Tibial artery (tissue), 4 donors: ENCODE measurements at places on chromosomes 6 and 20.
A peak's percentile ranks its signal among the peaks of the same experiment; 100 is the strongest.

- H3K27ac ChIP-seq = peak overlapping the region; percentile 45
- no peak overlapping the region for H3K4me3 ChIP-seq
- peaks cover 18% of the 10 kb centered on the region for H3K36me3 ChIP-seq
- no peaks in the 10 kb centered on the region for H3K27me3 ChIP-seq
- peaks cover 23% of the 10 kb centered on the region for H3K4me1 ChIP-seq
- DNase-seq = no peak
Observed at GRCh38 chr20:19943061-19943521, 74.1 kb upstream of the NAA20 start.

DNA sequence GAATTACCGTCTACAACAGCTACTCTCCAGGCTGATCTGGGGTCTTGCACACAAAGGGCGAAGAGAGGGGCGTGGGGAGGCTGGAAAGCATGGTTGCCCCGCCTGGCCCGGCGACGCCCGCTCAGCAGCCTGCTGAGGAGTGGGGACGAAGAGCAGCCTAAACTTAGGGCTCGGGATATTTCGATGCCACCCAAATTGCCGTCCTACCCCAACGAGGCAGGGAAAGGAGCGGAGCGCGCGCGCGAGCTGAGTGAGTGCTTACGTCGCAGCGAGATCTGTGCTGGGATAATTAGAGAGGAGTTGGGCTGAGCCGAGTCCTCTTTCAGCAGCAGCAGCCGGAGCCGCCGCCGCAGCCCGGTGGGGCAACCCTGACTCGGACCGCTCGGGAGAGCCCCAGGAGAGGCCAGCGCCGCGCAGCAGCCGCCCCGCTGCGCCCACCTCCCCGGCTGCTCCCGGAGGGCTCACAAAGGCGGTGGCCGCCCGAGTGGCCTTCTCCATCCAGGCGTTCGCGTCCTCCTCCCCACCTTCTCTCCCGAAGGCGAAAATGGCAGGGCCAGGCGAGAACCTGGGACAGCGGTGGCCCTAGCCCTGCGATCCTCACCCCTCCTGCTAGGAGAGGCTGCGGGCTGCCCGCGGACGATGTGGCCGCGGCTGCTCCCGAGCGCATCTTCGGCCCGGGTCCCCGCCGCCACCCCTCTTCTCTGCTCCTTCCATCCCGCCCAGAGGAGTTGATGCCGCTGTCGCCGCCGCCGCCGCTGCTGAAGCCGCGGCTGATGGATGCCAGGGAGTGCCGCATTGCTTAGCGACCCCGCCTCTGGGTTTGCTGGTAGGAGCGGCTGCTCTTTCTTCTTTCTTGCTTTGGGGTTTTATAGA is at the start of gene CLVS2:
CLVS2 (plus strand) TSS at position 315 of the 873 bp plus-strand sequence. CDS start 1,543 bp downstream, outside the sequence.
- no peak within 1 kb of the TSS for H3K27ac ChIP-seq
- H3K4me1 ChIP-seq = no peaks in the 10 kb centered on the region
- no peaks in the 10 kb centered on the region for H3K36me3 ChIP-seq
- peak within 1 kb of the TSS; percentile 43 for H3K4me3 ChIP-seq
- H3K27me3 ChIP-seq = peaks cover 37% of the 10 kb centered on the region
- no peak for DNase-seq

DNA sequence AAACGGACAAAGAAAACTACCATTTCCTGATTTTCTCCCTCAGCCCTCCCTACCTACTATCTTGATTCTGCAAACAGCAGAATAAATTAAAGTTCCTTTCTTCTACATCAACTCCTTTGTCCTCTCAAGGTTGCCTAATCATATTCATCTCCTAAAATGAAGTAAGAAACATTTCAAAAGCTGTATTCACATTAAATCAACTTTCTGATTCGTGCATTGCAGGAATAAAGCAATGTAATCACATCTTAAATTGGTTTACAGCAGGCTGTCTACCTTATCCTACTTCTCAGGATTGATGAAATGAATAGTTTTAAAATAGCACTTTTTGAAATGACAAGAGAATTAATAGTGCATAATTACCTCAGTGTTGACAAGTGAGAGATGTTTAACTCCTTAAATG is 25.1 kb downstream of the PRKN start:
- no peaks in the 10 kb centered on the region for H3K27me3 ChIP-seq
- no peaks in the 10 kb centered on the region for H3K4me1 ChIP-seq
- no peak overlapping the region for H3K27ac ChIP-seq
- no peaks in the 10 kb centered on the region for H3K36me3 ChIP-seq

GRCh38 chr6:10771371-10771894 is 23.8 kb downstream of the TMEM14B start:
- no peak for DNase-seq
- H3K4me3 ChIP-seq = no peak overlapping the region
- no peak overlapping the region for H3K27ac ChIP-seq
- H3K27me3 ChIP-seq = no peaks in the 10 kb centered on the region
- peaks cover 31% of the 10 kb centered on the region for H3K36me3 ChIP-seq
- H3K4me1 ChIP-seq = no peaks in the 10 kb centered on the region

DNA sequence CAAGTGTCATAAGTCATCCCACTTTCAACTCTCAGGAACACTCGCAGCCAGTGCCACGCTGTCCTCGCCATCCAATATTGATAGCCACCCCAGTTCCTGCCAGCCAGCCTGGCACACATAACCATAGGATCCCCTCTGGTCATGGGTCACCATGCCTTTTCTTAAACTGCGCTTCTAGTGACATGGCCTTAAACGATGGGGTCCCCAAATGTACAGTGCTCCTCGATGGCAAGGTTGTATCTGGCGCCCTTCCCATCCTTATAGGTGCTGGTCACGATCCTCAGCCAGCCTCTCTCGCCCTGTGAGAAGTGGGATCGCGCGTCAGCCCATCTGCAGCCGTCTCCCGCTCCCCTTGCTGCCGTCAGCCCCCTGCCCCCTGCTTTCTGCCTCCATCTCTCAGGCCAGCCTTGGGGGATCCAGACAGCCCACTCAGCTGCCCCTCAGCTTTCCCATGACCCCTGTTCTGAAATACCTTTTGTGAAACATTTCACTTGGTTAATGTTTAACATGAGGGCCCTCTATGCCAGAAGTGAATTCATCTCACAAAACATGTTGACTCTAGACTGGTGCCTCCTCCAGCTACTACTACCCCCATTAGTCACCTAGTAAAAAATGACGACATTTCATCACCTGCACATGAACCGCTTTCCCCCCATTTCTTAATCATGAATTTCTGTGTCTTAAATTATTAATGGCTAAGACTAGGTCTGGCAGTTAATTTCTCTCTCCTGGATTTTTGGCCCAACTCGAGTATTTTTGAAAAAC is 11.4 kb downstream of the CTSZ start:
- no peak overlapping the region for H3K27ac ChIP-seq
- H3K27me3 ChIP-seq = no peaks in the 10 kb centered on the region
- H3K36me3 ChIP-seq = peaks cover 100% of the 10 kb centered on the region
- no peak overlapping the region for H3K4me3 ChIP-seq

DNA sequence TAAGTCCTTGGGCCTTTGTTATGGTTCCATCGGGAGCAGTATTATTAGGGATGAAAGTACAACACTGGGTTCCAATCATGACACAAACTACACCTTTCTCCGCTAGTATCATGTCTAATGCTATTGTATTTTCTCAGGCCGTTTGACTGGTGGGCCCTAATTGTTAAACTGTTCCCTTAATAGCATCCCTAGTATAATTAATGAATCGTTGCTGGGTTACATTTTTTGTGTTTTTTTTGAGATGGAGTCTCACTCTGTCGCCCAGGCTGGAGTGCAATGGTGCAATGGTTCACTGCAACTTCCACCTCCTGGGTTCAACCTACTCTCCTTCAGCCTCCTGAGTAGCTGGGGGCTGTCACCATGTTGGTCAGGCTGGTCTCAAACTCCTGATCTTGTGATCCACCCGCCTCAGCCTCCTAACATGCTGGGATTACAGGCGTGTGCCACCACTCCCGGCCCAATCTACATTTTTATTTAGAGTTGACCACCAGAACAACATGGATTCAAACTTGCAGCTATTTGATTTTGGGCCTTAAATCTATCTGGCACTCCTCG is 4.1 kb upstream of the ZNFX1 start:
- H3K27me3 ChIP-seq = no peaks in the 10 kb centered on the region
- H3K4me3 ChIP-seq = no peak overlapping the region
- H3K36me3 ChIP-seq = peaks cover 79% of the 10 kb centered on the region
- DNase-seq = no peak
- no peak overlapping the region for H3K27ac ChIP-seq

GRCh38 chr6:166610069-166610468 is 17.0 kb downstream of the RPS6KA2 start:
- H3K4me1 ChIP-seq = no peaks in the 10 kb centered on the region
- no peak overlapping the region for H3K27ac ChIP-seq
- no peaks in the 10 kb centered on the region for H3K27me3 ChIP-seq

GRCh38 chr20:20524756-20525155 is 156.9 kb downstream of the INSM1 start:
- no peaks in the 10 kb centered on the region for H3K27me3 ChIP-seq
- H3K27ac ChIP-seq = no peak overlapping the region
- H3K4me1 ChIP-seq = no peaks in the 10 kb centered on the region
- H3K4me3 ChIP-seq = no peak overlapping the region

DNA sequence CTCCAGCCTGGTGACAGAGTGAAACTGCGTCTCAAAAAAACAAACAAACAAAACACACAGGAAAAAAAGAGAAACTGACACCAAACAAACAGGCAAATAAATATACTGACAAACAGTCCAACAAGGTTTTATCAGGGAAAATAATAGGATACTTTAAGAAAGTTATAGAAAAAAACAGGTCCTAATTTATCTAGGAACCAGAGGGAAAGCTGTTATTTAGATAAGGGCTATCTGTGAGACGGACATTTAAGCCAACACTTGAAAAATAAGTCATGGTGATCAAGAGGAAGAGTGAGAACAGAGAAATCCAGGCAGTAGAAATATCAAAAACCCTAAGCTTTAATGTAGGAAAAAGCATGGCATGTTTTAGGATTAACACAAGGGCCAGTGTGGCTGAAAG is 68.9 kb downstream of the FAM217A start:
- H3K4me1 ChIP-seq = no peaks in the 10 kb centered on the region
- no peak overlapping the region for H3K27ac ChIP-seq
- H3K27me3 ChIP-seq = no peaks in the 10 kb centered on the region
- no peak for DNase-seq

- no peak for DNase-seq
- H3K36me3 ChIP-seq = no peaks in the 10 kb centered on the region
- no peaks in the 10 kb centered on the region for H3K4me1 ChIP-seq
- H3K27ac ChIP-seq = no peak overlapping the region
- no peak overlapping the region for H3K4me3 ChIP-seq
Observed at GRCh38 chr6:114142258-114142657, 171.3 kb upstream of the HDAC2 start.

- no peaks in the 10 kb centered on the region for H3K27me3 ChIP-seq
- H3K4me1 ChIP-seq = peaks cover 7% of the 10 kb centered on the region
- H3K36me3 ChIP-seq = no peaks in the 10 kb centered on the region
- no peak overlapping the region for H3K4me3 ChIP-seq
- no peak for DNase-seq
Observed at GRCh38 chr6:5135788-5136376, 50.7 kb downstream of the PPP1R3G start.

GRCh38 chr20:8115436-8115835 is 16.6 kb upstream of the PLCB1 start:
- H3K27me3 ChIP-seq = no peaks in the 10 kb centered on the region
- H3K4me3 ChIP-seq = no peak overlapping the region
- no peak overlapping the region for H3K27ac ChIP-seq
- no peaks in the 10 kb centered on the region for H3K36me3 ChIP-seq
- no peaks in the 10 kb centered on the region for H3K4me1 ChIP-seq

DNA sequence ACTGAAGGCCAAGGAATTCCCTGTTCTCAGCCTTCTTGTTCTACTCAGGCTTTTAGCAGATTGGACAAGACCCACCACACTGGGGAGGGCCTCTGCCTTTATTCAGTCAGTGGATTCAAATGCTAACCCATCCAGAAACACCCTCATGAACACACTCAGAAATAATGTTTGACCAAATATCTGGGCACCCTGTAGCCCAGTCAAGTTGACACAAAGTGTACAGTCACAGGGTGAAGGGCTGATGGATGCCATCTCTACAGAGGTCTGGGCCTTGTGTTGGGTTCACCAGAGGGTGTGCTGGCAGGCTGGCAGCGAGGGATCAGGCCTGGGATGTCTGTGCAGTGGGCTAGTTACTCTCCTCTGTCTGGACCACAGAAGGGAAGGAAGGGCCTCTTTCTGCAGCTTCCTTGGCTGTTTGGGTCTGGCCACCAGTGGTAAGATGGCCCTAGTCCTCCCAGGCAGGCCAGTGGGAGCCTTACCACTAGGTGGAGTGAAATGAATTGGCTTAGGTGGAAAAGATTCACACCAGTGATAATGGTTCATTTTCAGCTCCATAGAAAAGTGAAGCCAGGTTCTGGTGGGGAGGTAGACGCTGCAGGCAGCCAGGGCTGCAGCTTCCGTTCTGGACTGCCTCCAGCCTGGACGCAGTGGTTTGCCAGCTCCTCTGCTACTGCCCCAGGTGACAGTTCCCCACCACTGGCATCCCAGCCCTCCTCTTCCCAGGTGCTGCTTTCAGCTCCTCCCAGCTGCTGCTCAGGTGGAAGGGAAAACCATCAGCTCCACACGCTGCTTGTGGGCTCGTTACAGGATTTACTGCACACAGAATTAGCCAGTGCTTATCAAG is 9.2 kb downstream of the TUBB2A start:
- DNase-seq = no peak
- H3K27me3 ChIP-seq = no peaks in the 10 kb centered on the region
- no peaks in the 10 kb centered on the region for H3K4me1 ChIP-seq
- H3K4me3 ChIP-seq = no peak overlapping the region
- H3K27ac ChIP-seq = no peak overlapping the region

GRCh38 chr6:99458319-99458718 is 33.2 kb upstream of the PNISR start:
- H3K27ac ChIP-seq = no peak overlapping the region
- no peak overlapping the region for H3K4me3 ChIP-seq
- DNase-seq = no peak
- no peaks in the 10 kb centered on the region for H3K4me1 ChIP-seq
- H3K36me3 ChIP-seq = peaks cover 25% of the 10 kb centered on the region

DNA sequence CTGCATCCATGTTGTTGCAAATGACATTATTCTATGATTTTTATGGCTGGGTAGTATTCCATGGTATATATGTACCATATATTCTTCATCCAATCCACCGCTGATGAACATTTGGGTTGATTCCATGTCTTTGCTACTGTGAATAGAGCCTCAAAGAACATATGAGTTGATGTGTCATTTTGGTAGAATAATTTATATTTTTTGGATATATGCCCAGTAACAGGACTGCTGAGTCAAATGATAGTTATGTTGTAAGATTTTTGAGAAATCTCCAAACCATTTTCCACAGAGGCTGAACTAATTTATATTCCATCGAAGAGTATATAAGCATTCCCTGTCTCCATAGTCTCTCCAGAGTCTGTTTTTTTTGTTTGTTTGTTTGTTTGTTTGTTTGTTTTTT is 1373.5 kb downstream of the GRIK2 start:
- no peak overlapping the region for H3K4me3 ChIP-seq
- no peaks in the 10 kb centered on the region for H3K27me3 ChIP-seq
- no peak for DNase-seq
- no peak overlapping the region for H3K27ac ChIP-seq
- H3K36me3 ChIP-seq = no peaks in the 10 kb centered on the region
- H3K4me1 ChIP-seq = no peaks in the 10 kb centered on the region

DNA sequence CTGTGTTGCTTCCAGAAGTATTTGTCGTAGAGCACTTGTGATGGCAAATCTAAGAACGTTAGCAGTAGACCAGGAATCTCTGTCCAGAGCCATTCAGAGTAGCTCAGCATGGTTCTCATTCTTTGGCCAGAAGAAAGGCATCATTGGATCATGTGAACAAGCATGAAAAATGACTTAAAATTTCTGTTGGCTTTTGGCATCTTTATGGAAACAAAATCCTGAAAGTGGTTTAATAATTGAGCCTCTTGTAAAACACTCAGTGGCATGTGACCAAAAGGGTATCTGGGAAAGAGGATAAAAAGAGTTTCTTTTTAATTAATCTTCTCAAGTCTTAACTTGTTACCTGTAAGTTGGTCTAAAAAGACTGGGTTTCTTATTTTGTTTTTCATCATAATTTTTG is 55.2 kb downstream of the PTPN1 start:
- no peak overlapping the region for H3K4me3 ChIP-seq
- H3K36me3 ChIP-seq = peaks cover 31% of the 10 kb centered on the region
- H3K4me1 ChIP-seq = no peaks in the 10 kb centered on the region
- H3K27ac ChIP-seq = no peak overlapping the region
